Bronchial smooth muscle cell (primary cell): ENCODE measurements at places on chromosomes 12 and 14. TPM values are rescaled to one million over a fixed set of nuclear protein-coding genes. Genes with fewer than 3 reads are reported as not detected.

Gene KCNH5
- 0.60 and 0.95 TPM in 2 replicates for total RNA-seq

Gene NEUROD4
- not detected in 2 replicates for total RNA-seq

Gene SLC48A1
- 6.9 and 12.6 TPM in 2 replicates for total RNA-seq

Gene TCTN2
- total RNA-seq = 7.3 and 11.0 TPM in 2 replicates

Gene SDR9C7
- not detected in 2 replicates for total RNA-seq

Gene MIA2
- 6.5 and 13.4 TPM in 2 replicates for total RNA-seq

Gene OR6C2
- total RNA-seq = not detected in 2 replicates

Gene OTOGL
- 0.16 and 0.43 TPM in 2 replicates for total RNA-seq

Gene MFAP5
- 17.5 and 106 TPM in 2 replicates for total RNA-seq

Gene TAS2R30
- total RNA-seq = 2.2 and 3.5 TPM in 2 replicates

Gene SIX1
- total RNA-seq = 9.8 and 18.1 TPM in 2 replicates

Gene RNFT2
- total RNA-seq = 0.52 and 0.63 TPM in 2 replicates

Gene TMEM63C
- 0.32 TPM in 1 of 2 replicates, not detected in the other for total RNA-seq

Gene TSPAN19
- under 0.01 and 0.16 TPM in 2 replicates for total RNA-seq

Gene TCL1B
- not detected in 2 replicates for total RNA-seq

Gene KRT6C
- under 0.01 TPM in 1 of 2 replicates, not detected in the other for total RNA-seq

Gene NACA
- total RNA-seq = 1,375 and 1,523 TPM in 2 replicates

Gene NID2
- total RNA-seq = 110 and 166 TPM in 2 replicates

Gene DUSP6
- total RNA-seq = 9.5 and 14.5 TPM in 2 replicates

Gene LRP1-AS
- total RNA-seq = 0.17 TPM in 1 of 2 replicates, not detected in the other

Gene FITM1
- total RNA-seq = 0.16 TPM in 1 of 2 replicates, not detected in the other

Gene MAP3K9
- total RNA-seq = under 0.01 and 0.09 TPM in 2 replicates

Gene KRT81
- under 0.01 TPM in 1 of 2 replicates, not detected in the other for total RNA-seq

Gene KIF26A
- under 0.01 TPM in 1 of 2 replicates, not detected in the other for total RNA-seq

Gene FRMD6
- 145 and 173 TPM in 2 replicates for total RNA-seq

Gene EIF2S3B
- total RNA-seq = 0.34 and 0.95 TPM in 2 replicates

Gene SGPP1
- 16.0 and 18.6 TPM in 2 replicates for total RNA-seq

Gene VRK1
- 16.9 and 25.8 TPM in 2 replicates for total RNA-seq

Gene LUM
- total RNA-seq = 359 and 496 TPM in 2 replicates

Gene MGST1
- total RNA-seq = 37.1 and 38.0 TPM in 2 replicates

Gene C12orf60
- 0.79 and 1.2 TPM in 2 replicates for total RNA-seq

Gene ANG
- 3.9 and 5.2 TPM in 2 replicates for total RNA-seq

Gene A2M
- 10.1 and 14.8 TPM in 2 replicates for total RNA-seq

Gene TAS2R14
- total RNA-seq = 1.7 and 2.0 TPM in 2 replicates

Gene CCDC196
- total RNA-seq = not detected in 2 replicates

Gene TAS2R19
- total RNA-seq = 3.9 and 4.6 TPM in 2 replicates

Gene DNAI7
- 0.16 and 0.34 TPM in 2 replicates for total RNA-seq

Gene TBC1D30
- 0.32 and 0.43 TPM in 2 replicates for total RNA-seq

Gene REP15
- 0.32 and 0.60 TPM in 2 replicates for total RNA-seq

Gene CMKLR1
- not detected in 2 replicates for total RNA-seq

Gene BHLHE41
- 2.0 TPM in 2 replicates for total RNA-seq

Gene DBX2
- 0.09 TPM in 1 of 2 replicates, not detected in the other for total RNA-seq

Gene C1S
- 378 and 815 TPM in 2 replicates for total RNA-seq

Gene KRT85
- total RNA-seq = not detected in 2 replicates

Gene GLIPR1
- total RNA-seq = 16.9 and 39.2 TPM in 2 replicates

Gene TAS2R9
- total RNA-seq = 0.09 and 0.16 TPM in 2 replicates

Gene AQP5
- not detected in 2 replicates for total RNA-seq

Gene KRT83
- not detected in 2 replicates for total RNA-seq

Gene TOMM20L
- not detected in 2 replicates for total RNA-seq

Gene SELPLG
- 0.63 and 1.5 TPM in 2 replicates for total RNA-seq

Gene GZMH
- not detected in 2 replicates for total RNA-seq

Gene SOAT2
- 0.16 and 0.17 TPM in 2 replicates for total RNA-seq

Gene CISTR
- total RNA-seq = not detected in 2 replicates

Gene EFS
- total RNA-seq = 0.47 and 8.3 TPM in 2 replicates
